ENCODE measurements at places on chromosomes 5 and 9. TPM values are rescaled to one million over a fixed set of nuclear protein-coding genes. Genes with fewer than 3 reads are reported as not detected.

DNA sequence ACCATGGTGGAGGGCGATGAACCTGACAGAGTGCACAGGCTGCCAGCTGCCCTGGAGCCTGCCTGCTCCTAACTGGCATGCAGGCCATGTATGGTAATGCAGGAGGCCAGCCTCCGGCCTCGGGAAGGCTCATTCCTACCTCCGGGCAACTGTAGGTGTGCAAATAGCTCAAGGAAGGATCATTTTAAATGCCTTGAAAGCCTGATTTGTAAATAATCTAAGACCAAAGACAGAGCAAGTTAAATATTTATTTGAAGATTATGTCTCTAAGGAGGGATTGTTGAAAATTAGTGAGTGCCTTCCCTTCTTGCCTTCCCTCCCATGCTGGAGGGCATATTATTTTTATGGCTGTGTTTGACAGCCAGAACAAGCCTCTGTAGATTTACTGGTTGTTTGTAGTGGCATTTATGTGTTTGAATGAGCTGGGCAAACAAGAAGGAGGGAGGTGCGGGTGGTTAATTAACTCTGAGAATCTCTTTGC, 285.7 kb upstream of the TUT7 start:
- peak; percentile 65 for DNase-seq

- no peak for DNase-seq
Measured at GRCh38 chr9:133613432-133613831, 4.2 kb upstream of the FAM163B start.

DNA sequence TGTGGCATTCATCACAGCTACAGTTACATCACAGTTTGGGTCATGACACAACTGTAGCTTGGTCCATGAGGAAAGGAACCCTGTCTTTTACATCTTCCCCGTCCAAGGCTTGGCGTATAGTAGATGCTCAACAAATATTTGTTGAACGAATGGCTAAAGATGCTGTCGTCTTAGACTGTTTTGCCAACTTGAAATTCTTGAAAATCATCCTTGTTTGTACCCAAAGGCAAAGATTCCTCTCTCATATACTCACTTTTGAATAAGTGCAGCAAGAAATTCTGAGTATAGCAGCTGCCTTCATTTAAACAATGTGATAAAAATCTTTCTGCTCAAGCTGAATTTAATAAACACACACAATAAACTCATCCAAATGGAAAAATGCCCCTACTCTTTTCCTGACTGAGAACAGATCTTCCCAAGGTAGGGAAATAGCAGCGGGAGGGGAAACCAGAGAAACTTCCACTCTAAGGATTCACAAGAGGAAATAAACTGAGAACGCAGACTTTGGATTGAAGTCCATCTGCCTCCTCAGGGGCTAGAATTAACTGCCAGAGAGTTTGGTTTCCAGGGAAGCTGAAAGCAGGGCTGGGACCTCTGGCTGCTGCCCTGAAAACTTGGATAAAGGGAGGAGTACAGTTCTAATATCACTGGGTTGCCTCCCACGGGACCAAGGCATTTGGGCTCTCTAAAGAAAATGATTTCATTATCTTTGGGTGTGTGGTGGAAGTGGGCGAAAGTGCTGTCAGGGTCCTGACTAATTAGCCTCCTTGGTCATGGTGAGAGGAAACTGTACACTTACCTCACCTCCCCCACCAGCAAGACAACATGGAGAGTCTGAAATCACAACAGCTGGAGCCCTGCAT, 99.1 kb downstream of the DPYSL3 start:
- peak; percentile 46 for DNase-seq

The MATR3 gene
- 652 TPM for polyA plus RNA-seq

The LCN12 gene
- 23.7 TPM for polyA plus RNA-seq

The PCSK5 gene
- polyA plus RNA-seq: 18.7 TPM

All from renal pelvis (tissue), 12 donors.